ENCODE measurements at places on chromosomes 12 and 14.

- no peak for DNase-seq
These were observed 113.7 kb upstream of the PDZRN4 start for GRCh38 chr12:41074473-41074769.

DNA sequence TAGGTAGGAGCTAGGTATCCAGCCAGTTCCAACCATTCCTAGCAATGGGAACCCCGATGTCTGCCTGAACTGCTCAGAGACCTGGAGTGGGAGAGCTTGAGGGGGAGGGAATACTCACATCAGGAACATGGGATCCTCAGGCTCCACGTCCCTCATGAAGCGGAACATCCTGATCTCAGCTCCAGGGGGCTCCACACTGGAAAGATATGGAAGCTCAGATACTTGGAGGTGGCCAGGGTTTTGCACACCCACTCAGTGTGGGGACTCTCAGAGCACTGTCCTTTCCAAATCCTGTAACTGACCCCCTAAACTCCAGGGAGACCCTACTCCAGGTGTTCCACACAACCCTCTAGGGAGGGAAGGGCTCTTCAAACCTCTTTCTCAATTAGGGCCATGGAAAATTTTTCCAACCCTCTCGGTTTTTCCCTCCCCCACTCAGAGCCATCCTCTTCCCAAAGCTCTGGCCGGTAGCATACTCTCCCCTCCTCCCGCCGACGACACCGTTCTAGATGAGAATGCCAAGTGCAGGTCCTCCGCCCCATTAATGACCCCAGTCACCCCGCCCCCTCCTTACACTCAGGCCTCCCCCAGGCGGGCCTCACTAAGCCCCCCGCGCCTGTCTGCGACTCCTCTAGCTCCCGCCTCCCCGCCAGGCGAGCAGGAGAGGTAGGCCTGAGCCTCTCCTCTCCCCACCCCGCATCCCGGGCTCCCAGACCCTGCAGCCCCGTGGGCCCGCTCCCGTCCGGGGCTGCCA lies 597 bp downstream of the MLF2 start:
- DNase-seq = no peak

DNA sequence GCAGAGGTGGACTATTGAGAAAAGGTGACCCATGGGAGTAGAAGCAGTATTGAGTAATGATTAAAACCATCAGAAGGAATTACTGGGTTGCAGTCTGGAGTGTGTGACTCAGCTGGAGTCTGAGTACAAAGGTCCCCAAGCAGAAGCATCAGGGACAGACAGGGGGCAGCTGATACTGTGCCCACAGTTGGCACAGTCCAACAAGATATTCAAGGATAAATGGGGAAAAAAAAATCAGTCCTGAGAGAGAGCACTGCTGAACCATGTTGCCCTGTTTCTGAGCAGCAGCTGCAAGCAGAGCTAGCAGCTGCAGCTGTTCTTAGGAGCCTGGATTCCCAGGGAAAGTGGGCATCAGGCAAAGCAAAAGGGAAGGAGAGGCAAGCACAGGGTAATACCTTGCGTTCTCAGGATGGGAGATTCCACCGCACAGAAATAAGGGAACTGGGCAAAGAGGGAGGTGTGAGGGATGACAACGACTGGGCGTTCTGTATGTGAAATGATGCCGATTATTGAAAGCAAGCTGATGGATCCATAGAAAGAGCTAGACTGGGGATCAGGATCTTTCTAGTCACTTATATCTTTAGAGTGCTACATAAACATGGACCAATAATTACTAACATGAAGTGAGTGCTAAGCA lies 17.7 kb downstream of the NEUROD4 start:
- DNase-seq = no peak

DNA sequence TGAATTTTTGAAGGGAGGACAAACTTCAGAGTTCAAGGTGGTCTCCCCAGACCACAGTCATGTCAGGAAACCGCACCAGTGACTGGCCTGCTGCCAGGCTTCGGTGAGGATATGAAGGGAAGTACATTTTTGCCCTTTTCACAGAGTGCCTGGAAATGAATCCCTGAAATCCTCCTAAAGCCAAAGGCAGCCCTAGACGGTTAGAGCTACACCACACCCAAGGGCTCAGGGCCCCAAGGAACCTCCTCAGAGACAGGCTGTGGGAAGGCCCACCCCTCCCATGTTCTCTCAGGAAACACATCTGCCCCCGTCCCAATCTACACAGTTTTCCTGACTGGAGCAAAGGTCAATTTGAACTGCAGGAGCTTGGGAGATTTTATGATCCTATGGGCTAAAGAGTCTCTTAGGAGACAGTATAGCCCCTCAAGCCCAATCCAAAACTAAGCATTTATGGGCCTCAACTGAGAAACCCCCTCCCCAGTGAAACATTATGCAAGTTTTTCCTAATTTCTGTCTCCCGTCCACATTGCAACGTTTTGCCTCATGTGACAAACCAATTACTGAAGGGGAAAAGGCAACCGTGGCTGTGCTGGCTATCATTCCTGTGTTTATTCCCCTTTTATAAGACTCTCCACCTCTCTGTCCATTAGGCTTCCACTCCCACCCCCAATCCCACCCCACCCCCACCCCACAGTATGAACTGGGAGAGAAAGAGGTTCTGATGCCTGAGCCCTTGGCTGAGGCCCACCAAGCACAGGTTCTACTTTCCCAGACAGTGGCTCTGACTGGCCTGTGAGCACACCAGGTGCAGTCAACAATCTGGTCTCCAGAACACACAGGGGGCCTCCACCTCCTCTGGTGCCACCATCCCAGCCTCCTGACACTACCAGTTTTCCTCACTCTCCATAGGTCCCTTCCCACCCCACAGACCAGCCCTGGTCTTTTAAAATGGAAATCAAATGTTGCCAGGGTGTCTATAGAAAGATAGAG lies 9.6 kb upstream of the RNASE1 start:
- no peak for DNase-seq

GRCh38 chr12:88419794-88420193 lies 160.5 kb downstream of the KITLG start:
- no peak for DNase-seq

- no peak for DNase-seq
These were observed 76.1 kb upstream of the DYRK2 start for GRCh38 chr12:67572492-67572891.

DNA sequence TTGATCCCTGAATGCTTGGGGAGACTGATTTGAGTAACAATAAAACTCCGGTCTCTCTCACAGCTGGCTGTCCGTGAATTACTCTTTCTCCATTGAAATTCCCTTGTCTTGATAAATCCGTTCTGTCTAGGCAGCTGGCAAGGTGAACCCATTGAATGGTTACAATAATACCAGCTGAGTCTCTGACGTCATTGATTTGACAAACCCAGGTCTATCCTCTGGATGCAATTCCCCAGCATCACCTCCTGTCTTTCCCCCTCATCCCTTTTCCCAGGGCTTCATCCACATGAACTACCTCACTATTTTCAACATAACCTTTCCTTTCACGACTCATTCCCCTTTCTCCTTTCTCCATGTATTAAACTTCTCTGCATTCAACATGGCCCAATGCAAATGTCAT lies 98.7 kb upstream of the TMEM132C start:
- DNase-seq = no peak

DNA sequence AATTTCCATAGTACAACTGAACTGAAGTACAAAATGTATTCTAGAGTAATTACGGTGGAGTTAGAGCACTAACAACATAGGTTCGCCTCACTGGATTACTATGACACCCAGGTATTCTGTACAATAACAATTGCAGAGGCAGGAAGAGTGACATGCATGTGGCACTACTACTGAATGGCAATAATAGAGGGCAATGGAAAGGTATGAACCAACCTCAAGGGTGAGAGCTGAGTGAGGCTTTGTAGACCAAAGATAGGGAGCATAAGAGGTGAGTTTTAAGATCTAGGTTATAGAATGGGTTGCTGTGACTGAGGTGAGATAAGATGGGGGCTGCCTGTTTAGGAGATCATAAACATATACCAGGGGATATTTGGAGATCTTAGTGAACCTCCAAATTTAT lies 343.1 kb downstream of the PCNX1 start:
- no peak for DNase-seq

DNA sequence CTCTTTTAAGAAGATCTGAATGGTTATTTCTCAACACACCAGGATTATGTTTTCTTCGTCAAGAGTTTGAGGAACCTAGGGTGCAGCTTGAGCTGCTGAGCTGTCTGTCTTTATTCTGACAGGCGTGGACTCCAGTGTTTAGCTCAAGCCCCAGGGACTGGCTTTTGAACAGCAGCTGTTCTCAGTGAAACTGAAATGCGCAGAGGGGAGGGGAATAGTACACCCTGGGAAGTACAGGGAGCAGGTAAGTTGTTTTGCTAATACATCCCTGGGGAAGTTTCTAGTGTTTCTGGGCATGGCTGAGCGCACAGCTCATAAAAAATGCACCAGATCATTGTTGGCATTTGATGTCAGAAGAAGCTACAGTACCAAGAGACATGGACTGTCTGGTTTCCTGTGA lies 659.8 kb downstream of the DIO2 start:
- no peak for DNase-seq

DNA sequence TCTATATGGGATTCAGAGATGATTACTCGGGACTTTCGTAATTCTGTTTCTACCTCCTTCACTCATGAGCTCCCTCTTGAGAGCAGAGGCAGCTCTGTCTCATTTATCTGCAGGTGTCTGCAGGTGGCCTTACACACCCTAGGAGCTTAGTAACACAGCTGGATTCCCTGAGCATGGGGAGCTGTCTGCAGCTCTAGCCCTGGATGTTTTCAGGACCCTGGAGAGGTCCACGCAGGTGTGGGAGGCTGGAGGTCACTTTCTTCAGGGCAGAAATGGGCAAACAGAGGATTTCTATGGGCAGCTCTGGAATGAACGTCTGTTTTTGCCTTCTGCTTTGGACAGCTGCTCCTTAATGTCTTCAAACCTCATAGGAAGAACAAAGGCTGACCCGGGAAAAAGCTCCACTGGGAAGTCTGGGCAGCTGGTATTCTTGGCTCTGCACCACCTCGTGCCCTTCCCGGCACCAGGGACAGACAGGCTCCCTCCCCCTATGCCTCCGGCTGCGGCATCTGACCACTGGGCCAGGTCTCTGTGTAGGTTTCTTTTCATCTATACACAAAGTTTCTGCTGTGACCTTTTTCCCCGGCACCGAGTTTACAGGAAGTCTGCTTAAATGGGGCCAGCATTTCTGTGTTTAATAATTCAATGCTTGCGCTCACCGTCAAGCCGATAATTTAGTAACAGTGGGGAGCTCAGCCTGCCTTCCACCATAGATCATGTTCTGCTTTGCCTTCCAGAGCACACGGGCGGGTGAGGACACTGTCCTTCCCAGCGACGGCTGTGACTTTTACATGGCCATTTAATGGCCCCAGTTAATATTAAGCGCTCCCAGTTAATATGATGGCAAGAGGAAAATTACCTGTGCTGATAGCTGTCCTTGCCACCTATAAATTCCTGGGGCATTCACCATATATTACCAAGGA lies 320.2 kb upstream of the SFSWAP start:
- DNase-seq = peak; percentile 42

- DNase-seq = no peak
These were observed 11.9 kb downstream of the TMTC3 start for GRCh38 chr12:88153959-88154358.

DNA sequence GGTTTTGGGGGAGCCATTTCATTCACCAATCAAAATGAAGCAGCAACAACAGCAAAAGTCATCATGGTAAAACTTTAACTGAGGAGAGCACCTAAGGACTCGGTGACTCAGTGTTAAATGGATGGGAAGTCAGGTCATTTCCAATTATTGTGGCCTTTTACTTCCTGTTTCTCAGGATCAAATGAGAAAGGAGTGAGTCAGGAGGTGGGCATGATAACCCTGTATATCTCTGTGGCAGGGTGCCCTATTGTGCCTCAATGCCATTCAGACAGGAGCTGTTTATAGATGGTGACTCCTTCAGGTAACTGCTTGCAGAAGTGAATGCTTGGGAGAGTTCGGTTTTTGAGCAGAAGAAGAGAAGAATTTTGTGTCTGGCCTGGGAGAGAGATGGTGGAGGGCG lies 135.5 kb upstream of the CPM start:
- no peak for DNase-seq

DNA sequence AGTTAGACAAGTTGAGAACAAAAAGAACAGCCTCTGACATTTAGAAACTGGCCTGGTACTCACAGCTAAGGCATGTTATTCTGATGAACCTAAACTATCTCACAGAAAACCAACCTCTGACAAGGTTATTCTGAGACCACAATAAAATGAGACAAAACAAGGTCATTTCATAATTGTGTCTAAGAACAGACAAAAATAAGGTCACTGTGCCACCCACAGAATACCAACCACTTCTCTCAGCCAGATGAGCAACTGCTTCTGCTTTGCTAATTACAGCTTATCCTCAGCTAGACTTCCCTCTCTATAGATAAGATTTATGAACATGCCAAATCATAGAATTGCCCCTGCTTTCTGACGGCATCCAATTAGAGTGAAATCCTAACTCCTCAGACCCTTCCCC lies 52.2 kb upstream of the CRACR2A start:
- no peak for DNase-seq
